ENCODE measurements at places on chromosomes 3 and 15.

- no peak overlapping the region for H3K27ac ChIP-seq
- no peaks in the 10 kb centered on the region for H3K4me1 ChIP-seq
- peaks cover 3% of the 10 kb centered on the region for H3K36me3 ChIP-seq
- H3K27me3 ChIP-seq: peaks cover 4% of the 10 kb centered on the region
- H3K4me3 ChIP-seq: no peak overlapping the region
- no peak for DNase-seq
These were observed 182.2 kb downstream of the OSBPL10 start for GRCh38 chr3:31798840-31799239.

DNA sequence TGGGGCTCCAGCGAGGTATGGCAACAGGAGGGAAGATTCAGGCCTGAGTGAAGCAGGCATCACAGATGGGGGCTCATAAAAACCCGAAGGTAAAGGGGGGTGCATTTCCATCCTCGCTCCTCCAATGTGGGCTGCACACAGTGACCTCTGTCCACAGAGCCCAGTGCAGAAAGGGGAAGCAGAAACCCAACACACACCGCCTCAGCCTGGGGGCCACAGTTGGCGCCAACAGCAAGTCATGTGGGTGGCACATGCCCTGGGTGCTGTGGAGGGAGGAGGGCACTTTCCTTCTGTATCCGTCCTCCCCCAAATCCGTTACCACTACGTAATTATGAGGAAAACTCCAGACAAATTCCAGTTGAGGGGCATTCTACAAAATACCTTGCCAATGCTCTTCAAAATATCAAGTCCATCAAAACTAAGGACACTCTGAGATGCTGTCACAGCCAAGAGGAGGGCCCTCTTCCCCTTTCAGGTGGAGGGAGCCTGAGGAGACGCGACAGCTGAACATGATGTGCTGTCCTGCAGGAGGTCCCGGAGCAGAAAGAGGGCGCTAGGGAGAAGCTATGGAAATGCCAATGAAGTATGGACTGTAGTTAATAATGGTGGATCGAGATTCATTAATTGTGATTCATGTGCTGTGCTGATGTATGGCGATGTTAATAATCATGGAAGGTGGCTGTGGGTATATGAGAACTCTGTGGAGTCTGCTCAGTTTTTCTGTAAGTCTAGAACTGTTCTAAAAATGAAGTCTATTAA, 16.4 kb downstream of the APBA2 start:
- H3K4me3 ChIP-seq: no peak overlapping the region
- H3K27ac ChIP-seq: no peak overlapping the region
- H3K36me3 ChIP-seq: no peaks in the 10 kb centered on the region
- H3K4me1 ChIP-seq: no peaks in the 10 kb centered on the region
- H3K27me3 ChIP-seq: no peaks in the 10 kb centered on the region

DNA sequence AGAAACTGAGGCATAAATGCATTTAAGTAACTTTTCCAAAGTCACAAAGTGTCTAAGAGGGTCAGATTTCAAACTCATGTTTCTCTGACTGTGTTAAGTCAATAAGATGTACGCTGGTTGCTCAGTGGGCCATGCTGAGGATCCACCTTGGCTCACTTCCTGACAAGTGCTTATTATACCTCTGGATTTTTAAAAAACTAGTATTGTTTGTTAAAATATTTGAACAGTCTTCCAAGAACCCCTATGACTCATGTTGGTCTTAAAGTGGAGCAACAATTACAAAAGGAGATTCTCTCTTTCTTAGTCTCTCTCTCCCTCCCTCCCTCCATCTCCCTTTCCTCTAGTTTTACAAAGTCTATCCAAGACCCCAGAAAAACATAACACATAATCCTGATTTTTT, 1050.2 kb downstream of the AGBL1 start:
- H3K36me3 ChIP-seq: no peaks in the 10 kb centered on the region
- no peak overlapping the region for H3K27ac ChIP-seq
- no peaks in the 10 kb centered on the region for H3K27me3 ChIP-seq
- H3K4me1 ChIP-seq: no peaks in the 10 kb centered on the region
- no peak overlapping the region for H3K4me3 ChIP-seq
- no peak for DNase-seq

DNA sequence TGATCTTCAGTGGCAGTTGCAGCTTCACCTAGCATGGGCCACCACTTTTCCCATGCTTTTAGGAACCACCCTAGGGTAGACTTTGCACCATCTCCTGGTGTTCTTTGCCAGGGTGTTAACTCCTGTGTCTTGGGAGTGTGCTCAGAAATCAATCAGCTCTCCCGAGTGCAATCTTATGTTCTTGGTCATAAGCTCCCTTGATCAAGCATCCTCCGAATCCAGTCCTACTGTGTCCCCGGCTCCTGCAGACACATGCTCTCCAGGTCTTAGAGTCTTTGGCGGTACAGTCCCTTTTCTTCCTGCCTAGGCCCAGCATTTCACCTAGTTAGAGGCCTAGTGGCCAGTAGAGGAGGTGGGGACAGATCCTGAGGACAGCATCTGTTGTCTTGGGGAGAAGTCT, 74.7 kb upstream of the SYN2 start:
- no peak overlapping the region for H3K4me3 ChIP-seq
- H3K36me3 ChIP-seq: no peaks in the 10 kb centered on the region
- H3K27ac ChIP-seq: no peak overlapping the region
- no peak for DNase-seq

GRCh38 chr15:33328106-33328505, 17.3 kb downstream of the RYR3 start:
- H3K4me1 ChIP-seq: no peaks in the 10 kb centered on the region
- DNase-seq: no peak
- peaks cover 32% of the 10 kb centered on the region for H3K27me3 ChIP-seq
- H3K36me3 ChIP-seq: no peaks in the 10 kb centered on the region
- no peak overlapping the region for H3K4me3 ChIP-seq
- H3K27ac ChIP-seq: no peak overlapping the region

DNA sequence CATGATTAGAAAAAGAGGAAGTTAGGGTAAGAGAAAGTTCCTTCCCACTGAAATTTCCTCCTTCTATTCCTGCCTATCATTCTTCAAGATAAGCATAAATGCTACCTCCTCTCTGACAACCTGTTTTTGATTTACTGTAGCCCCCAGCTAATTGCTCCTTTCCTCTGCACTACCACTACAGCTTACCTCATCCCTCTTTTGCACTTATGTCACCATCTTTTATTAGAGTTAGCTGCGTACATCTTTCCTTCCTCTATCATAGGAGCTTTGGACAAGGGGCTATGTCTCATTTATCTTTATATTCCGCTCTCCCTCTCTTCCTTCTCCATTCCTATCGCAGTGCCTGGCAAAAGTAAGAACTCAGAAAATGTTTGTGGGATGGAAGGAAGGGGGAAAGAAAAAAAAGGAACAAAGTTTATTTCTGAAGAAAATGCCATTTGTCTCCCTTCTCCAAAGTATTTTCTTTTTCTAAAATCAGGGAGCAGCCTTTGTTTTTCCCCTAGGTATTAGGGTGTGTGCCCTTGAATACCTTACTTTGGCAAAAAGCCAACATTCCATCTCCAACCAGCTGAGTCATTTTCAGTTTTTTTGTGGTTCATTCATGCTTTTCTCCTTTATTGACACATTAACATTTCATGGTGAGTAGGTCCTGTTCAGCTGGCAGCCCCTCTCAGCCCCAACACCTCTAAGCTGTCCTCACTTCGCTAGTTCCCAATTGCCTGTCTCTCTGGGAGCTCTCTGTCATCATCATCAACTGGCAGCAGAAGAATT, 87.6 kb upstream of the SOX2 start:
- H3K36me3 ChIP-seq: no peaks in the 10 kb centered on the region
- no peak overlapping the region for H3K27ac ChIP-seq
- peaks cover 46% of the 10 kb centered on the region for H3K27me3 ChIP-seq
- peaks cover 19% of the 10 kb centered on the region for H3K4me1 ChIP-seq

DNA sequence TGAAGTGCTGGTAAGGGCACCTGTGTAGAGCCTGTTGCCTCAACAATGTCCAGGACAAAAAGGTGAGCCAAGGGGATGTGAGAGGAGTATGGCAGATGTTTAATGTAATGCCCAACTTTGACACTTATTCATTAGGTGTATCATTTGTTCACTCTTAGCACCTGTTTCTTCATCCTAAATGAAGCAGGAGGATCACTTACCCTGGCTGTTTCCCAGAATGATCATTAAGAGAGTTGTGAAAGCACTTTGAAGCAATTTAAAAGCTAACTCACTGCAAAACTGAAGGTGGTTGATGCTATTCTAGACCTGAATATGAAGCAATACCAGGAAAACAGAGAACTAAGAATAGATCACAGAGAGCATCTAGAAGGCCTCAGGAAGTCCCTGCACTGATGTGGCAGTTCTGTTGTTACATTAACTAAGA, 3.4 kb upstream of the HHLA2 start:
- no peaks in the 10 kb centered on the region for H3K27me3 ChIP-seq
- no peak overlapping the region for H3K4me3 ChIP-seq
- H3K27ac ChIP-seq: no peak overlapping the region

DNA sequence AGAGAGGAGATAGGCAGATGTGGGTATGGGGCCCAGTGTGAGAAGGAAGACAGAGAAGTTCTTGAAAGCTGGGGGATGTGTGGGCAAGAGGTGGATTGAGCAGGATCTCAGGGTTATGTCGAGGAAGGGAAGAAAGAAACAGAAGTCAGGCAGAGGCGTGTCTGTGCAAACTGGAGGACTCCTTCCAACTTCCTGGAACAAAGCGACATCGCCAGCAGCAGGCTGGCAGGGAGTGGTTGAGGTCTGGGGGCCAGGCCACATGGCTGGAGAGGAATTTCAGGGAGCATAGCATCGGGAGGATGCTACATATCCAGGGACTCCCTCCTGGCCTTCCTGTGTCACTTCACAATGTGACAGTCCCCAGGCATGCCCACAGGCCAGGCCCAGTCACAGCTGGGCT, 42.9 kb upstream of the MYZAP start:
- H3K27me3 ChIP-seq: no peaks in the 10 kb centered on the region
- H3K4me3 ChIP-seq: no peak overlapping the region

- no peak overlapping the region for H3K4me3 ChIP-seq
- no peak for DNase-seq
- peaks cover 20% of the 10 kb centered on the region for H3K4me1 ChIP-seq
- no peak overlapping the region for H3K27ac ChIP-seq
- H3K27me3 ChIP-seq: peaks cover 4% of the 10 kb centered on the region
These were observed 54.7 kb downstream of the FAM174B start for GRCh38 chr15:92600856-92601255.

DNA sequence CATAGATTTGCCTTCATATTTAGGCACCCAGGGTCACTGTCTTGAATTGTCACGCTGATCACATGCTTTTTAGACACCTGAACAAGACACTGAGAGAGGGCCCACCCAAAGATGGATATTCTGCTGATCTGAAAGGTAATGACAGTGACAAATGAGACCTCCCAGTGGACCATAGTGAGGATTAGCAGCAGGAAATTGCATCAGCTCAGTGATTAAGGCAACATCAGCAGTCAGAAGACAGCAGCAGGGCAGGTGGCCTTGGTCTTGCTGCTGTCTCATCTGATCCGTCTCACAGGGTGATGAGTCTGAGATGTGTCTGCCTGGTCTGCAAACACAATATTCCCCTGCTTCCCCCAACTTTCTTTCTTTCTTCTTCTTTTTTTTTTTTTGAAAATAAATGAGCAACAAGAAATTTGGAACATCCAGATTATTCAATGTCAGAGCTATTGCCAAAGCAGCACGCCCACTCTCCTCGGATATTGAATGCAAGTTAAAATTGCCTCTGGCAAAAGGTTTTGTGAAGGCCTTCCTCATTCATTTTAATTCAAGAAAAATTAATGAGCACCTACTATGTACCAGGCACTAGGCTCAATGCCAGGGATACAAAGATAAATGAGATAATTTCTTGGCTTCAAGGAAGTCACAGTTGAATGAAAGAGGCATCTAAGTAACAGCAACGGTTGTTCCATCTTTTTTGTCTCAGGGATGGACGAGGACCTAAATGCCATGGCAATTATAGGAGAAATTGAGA, 14.1 kb downstream of the OTOL1 start:
- H3K27ac ChIP-seq: no peak overlapping the region
- no peaks in the 10 kb centered on the region for H3K36me3 ChIP-seq
- no peak for DNase-seq
- H3K4me3 ChIP-seq: no peak overlapping the region
- H3K4me1 ChIP-seq: no peaks in the 10 kb centered on the region

- no peaks in the 10 kb centered on the region for H3K27me3 ChIP-seq
- peaks cover 7% of the 10 kb centered on the region for H3K4me1 ChIP-seq
- H3K36me3 ChIP-seq: no peaks in the 10 kb centered on the region
These were observed 478.0 kb downstream of the MCTP2 start for GRCh38 chr15:94709319-94709718.

DNA sequence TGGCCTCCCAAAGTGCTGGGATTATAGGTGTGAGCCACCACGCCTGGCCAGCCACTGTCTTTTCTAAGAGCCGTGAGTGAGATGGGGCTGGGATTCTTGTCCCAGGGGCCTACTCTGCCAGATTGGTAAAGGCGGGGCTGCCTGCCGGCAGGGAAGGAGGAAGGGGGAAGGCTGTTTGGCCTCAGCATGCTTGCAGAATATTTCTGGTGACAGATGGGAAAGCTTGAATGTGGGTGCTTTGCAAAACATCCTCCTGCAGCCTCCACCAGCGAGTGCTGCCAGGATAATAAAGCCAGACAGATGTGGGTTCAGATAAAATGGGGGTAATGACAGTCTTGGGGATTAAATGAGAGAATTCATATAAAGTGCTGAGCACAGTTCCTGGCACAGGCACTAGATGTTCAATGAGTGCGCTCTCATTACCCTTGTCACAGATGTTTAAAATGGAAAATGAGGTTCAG, 19.8 kb upstream of the ACOX2 start:
- H3K4me3 ChIP-seq: no peak overlapping the region
- no peaks in the 10 kb centered on the region for H3K36me3 ChIP-seq
- peaks cover 20% of the 10 kb centered on the region for H3K4me1 ChIP-seq
- DNase-seq: no peak
- no peaks in the 10 kb centered on the region for H3K27me3 ChIP-seq

- no peak for DNase-seq
- no peaks in the 10 kb centered on the region for H3K36me3 ChIP-seq
These were observed 2.6 kb downstream of the MORF4L1 start for GRCh38 chr15:78875107-78875914.

- peaks cover 3% of the 10 kb centered on the region for H3K27me3 ChIP-seq
- no peaks in the 10 kb centered on the region for H3K4me1 ChIP-seq
- no peak for DNase-seq
- H3K36me3 ChIP-seq: peaks cover 2% of the 10 kb centered on the region
- no peak overlapping the region for H3K27ac ChIP-seq
These were observed 149.1 kb downstream of the SEMA6D start for GRCh38 chr15:47866446-47866845.

DNA sequence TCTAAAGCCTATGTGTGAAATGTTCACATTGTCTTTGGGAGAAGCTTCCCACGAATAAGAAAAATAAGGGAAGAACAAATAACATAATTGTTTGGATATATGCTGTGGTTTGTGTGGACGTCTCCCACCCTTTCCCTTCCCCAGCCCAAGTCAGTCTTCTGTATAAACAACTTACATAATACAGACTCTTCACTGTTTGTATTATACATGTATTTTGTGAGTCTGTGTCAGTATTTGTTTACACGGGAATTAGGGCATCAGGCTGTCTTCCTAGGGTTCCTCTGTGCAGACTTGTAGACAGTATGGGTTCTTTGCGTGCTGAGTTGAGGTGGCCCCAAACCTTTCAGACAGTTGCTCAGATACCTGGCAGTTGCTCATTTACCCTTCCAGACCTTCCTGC, 103.4 kb downstream of the IGF1R start:
- H3K4me1 ChIP-seq: peaks cover 16% of the 10 kb centered on the region
- no peak for DNase-seq
- no peak overlapping the region for H3K27ac ChIP-seq
- H3K4me3 ChIP-seq: no peak overlapping the region
- H3K27me3 ChIP-seq: no peaks in the 10 kb centered on the region
- H3K36me3 ChIP-seq: no peaks in the 10 kb centered on the region

GRCh38 chr3:36212251-36212650, 168.1 kb upstream of the STAC start:
- peaks cover 57% of the 10 kb centered on the region for H3K4me1 ChIP-seq
- no peak for DNase-seq
- H3K36me3 ChIP-seq: no peaks in the 10 kb centered on the region
- peaks cover 10% of the 10 kb centered on the region for H3K27me3 ChIP-seq
- H3K4me3 ChIP-seq: no peak overlapping the region
- no peak overlapping the region for H3K27ac ChIP-seq
